Dorsolateral prefrontal cortex (tissue), 122 donors: ENCODE measurements at places on chromosomes 4 and X. TPM values are rescaled to one million over a fixed set of nuclear protein-coding genes. Genes with fewer than 3 reads are reported as not detected.

GRCh38 chr4:8270912-8271815, 1.6 kb downstream of the HTRA3 start:
- DNase-seq: no peak

GRCh38 chr4:173091958-173092357, 76.7 kb upstream of the GALNT7 start:
- no peak for DNase-seq

DNA sequence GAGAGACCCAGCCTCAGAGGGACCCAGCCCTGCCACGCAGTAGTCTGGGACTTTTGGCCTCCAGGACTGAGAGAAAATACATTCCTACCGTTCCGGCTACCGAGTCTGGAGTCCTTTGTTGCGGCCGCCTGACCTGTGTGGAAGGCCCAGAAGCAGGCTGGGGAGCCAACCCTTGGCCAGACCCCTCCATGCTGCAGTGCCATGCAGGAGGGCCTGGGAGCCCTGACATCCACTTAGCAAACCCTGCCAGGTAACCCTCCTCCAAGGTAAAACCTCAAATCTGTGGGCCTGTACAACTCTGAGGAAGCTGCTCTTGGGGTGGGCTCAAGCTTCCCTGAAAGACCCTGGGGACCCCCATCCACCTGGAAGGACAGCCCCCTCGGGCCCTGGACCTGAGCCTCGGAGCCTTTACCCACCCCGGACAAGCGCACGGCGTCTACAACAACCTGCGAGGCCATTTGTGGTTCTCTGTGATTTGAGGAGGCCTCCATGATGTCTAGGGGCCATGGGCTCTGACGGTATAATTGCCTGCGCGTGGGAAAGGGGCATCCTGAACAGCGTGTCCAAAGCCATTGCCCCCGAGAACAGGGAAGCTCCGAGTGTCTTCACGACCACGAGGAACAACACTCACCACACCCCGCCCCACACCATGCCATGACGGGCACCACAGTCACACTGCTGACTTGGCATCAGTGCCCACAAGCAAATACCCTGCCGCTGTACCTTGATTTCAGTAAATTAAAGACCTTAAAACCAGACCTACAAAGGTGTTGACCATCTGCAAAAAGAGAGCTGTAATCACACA, 58.7 kb downstream of the ZFYVE28 start:
- DNase-seq: no peak

DNA sequence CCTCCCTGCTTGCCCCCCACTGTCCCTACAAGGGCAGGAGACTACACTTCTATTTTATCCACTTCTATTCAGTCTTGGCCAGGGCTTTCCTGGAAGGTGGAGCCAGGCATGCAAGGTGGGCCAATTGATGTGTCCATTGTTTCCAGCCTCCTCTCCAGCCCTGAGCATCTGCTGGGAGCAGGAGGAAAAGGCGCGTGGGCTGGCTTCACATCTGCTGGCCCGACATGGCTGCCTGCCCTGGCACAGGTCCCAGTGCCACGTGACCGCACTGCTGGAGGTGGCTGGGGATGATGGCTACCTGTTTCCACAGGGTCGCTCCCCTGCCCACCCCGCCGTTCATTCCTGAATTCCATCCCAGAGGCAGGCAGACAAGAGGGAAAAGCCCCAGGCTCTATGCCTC, 247.7 kb downstream of the AFAP1 start:
- no peak for DNase-seq

DNA sequence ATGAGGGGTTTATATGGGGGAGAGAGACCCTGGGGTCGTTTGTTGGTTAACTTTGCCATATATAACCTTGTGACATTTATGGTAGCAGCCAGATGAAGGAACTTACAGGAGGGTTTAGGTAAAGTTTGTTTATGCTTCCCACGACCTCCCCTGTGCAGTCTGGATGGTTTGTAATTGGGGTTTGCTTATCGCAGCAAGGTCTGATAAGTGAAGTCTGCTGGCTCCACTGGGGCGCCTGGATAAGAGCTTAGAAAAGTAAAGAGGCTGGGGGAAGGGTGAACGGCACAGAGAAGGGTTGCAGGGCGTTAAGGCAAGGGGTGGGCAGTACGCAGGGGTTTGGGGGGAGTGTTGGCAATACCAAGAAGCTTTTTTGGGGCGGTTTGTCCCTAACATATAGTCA, 98.7 kb downstream of the KDM6A start:
- DNase-seq: no peak

DNA sequence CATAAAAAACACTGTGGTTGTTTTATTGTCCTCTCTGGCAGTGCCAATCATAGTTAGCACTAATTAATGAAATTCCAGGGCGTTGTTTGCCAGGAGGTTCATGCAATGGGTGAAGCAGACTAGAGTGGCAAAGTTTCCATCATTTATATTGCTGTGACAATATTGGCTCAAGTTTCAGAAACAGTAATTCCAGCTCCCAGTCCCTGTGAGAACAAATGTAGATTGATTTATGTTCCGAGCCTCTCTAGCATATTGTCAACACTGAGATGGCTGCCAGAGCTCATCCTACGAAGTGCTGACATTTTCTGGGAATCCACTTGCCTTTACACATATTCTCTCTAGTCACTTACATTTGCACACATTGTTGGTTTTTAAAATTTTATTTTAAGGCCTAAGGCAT, 440.0 kb upstream of the IGFBP7 start:
- DNase-seq: no peak

DNA sequence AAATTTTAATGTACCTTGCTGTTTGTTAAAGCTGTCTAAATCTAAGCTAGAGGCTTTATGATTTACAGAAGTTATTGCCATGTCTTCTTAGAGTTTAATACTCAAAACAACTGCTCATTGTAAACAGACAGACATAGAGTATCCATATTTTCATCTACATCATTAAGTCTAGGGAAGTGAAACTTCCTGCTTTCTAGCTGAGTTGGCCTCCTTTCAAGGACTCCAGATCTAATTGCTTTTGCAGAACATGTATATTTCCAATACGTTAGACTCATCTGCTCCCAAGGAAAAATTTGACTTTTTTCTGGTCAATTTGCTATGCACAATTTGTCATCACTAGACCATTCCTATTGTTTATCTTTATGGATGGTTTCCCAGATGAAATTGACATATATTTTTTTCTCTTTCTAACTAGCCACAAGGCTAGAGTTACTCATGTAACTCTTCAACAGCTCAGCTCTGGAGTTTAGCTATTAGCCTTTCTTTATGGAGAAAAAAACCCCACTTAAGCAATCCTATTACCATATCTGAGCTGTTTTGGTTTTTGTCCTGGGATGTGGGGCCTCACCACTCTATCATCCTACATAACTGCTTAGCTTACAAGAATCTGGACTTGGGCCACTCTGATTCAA, 122.9 kb downstream of the PPA2 start:
- no peak for DNase-seq

- no peak for DNase-seq
Measured at GRCh38 chr4:98950925-98951324, 22.0 kb upstream of the EIF4E start.

- DNase-seq: no peak
Measured at GRCh38 chr4:138897811-138898226, 117.8 kb upstream of the NOCT start.

DNA sequence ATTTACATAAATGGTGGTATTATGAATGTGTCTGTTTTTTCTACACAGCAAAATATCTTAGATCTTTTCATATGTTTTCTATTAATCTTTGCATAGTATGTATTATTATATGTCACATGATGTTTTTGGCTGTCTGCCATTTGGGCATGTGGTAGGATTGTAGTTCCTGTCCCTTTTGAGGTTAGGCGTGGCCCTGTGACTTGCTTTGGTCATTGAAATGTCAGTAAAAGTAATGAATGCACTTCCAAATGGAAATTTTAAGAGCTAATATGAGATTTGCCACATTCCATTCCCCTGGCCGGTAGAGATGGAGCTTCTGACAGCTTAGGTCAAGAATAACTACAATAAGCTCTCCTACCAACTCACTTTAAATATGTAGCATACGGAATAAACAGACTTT, 45.1 kb downstream of the JADE3 start:
- no peak for DNase-seq

GRCh38 chr4:168978001-168978700, 31.9 kb downstream of the CBR4 start:
- no peak for DNase-seq

- no peak for DNase-seq
Measured at GRCh38 chr4:102036016-102036415, 245.5 kb downstream of the BANK1 start.

- DNase-seq: no peak
Measured at GRCh38 chr4:27844376-27844775, 983.7 kb downstream of the STIM2 start.

GRCh38 chrX:40174854-40175510, 77.2 kb upstream of the BCOR start:
- DNase-seq: no peak

GRCh38 chr4:15868111-15868510, 70.4 kb downstream of the FGFBP1 start:
- DNase-seq: no peak

DNA sequence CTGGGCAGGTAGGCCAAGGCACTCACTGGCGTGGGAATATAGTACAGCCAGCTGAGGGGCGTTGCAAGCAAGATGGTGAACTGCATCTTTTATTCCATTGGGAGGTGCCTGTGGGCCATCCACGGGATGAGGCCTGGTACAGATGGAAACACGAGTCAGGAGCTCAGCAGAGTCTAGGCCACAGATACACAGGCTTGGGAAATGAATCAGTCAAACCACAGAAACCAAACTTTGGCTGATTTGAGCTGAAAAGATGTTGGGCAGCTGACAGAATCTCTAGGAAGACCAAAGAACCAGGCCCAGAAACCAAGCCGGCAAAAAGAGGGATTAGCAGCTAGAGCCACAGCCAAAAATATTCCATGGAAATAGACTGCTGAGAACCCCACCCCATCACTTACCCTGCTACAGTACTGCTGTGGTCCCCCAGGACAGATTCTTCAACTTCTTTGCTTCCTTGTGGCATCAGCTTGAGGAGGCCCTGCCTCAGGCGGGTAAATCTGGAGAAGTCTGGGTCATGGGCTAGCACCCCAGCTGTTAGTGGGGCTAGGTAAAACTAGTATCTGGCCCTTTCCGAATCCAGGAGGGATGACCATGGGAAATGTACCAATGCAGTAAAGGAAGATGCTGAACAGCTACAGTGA, 75.4 kb downstream of the TMEM131L start:
- no peak for DNase-seq

- DNase-seq: no peak
Measured at GRCh38 chrX:136268051-136269048, 17.1 kb upstream of the MAP7D3 start.

The HDX gene
- 11.9 TPM for total RNA-seq

The IQSEC2 gene
- total RNA-seq: 98.5 TPM

The ADGRA3 gene
- 39.8 TPM for total RNA-seq

The OFD1 gene
- 22.7 TPM for total RNA-seq

The PPP1R2C gene
- not detected for total RNA-seq

The MORF4L2 gene
- 329 TPM for total RNA-seq

The FOXP3 gene
- not detected for total RNA-seq

The LNX1 gene
- 27.6 TPM for total RNA-seq

The NEIL3 gene
- not detected for total RNA-seq
